ENCODE measurements at places on chromosomes 6 and 20.

- no peak for DNase-seq
Observed at GRCh38 chr6:106763361-106763760, 134.0 kb downstream of the QRSL1 start.

DNA sequence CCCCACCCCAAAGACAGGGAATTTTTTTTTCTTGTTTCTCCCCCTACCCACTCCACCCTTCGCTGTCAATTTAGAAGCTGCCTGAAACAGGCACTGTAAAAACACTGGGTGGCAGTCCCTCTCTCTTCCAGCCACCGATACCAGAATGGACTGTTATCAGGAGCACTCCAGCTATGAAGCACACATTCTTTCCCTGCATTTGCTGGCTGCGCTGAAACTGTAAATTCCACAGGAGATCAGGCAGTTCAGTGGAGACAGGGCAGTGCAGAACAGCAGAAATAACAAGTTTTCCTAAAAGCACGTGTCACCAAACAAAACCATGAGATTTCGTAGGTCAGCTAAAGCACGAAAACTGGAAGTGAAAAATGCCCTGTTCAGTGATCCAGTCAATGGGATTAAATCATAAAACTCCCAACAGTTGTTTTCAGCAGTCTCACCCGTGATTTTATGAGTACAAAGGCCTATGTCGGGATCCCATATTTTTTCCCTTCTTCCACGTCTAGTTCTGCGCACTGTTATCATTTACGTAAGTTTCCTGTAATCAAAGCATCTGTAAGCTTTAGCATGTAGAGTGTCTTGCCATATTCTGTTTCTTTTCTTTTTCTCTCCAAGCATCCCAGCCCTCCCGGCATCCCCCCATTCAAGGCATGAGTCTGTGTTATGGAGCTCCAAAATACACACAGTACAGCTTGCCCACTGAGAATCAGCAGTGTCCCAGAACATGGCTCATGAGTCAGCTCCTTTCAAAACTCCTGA lies 359.9 kb upstream of the EPHA7 start:
- DNase-seq: peak; percentile 56

DNA sequence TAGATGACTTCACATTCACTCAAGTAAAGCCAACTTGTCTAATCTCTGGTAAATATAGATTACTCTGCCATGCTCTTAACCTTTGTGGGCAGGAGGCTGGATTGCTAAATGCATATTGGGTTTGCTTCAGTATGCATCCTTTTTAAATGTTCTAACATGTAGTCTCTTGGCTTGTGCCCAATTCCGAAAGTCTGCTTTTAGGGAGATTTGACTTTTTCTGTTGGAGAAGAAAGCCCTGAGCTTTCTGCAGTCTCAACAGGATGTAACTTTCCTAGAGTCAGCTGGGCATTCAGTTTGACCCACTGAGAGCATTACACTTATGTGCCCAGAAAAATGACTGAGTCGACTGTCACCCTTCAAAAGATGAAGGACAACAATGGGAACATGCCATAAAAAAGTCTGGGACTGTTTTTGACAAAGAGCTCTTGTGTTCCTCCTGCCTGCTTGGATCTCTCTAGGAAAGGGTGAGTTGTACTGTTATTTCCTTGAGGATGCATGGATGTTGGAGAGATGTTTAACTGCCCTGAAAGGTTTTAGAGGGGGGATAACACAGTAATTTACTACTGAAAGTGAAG lies 299.4 kb downstream of the ZFAND3 start:
- DNase-seq: no peak

DNA sequence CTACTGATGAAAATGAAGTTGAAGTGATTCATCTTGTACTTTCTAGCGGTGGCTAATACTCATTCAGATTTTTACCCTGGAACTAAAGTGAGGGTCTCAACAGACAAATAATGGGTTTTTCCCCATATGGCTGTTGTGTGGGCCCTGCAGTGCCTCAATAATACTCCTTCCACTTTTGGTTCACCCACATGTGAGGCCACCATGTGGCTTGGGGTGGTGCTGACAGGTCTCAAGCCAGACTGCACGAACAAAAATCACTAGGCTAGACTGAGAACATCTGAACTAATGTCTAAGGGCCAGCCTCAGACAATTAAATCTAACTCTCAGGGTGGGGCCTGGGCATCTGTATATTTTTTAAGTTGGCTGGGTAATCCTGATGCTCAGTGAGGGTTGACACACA lies 7.9 kb upstream of the COL12A1 start:
- DNase-seq: no peak

- no peak for DNase-seq
Observed at GRCh38 chr6:90691823-90692222, 105.0 kb upstream of the MAP3K7 start.

DNA sequence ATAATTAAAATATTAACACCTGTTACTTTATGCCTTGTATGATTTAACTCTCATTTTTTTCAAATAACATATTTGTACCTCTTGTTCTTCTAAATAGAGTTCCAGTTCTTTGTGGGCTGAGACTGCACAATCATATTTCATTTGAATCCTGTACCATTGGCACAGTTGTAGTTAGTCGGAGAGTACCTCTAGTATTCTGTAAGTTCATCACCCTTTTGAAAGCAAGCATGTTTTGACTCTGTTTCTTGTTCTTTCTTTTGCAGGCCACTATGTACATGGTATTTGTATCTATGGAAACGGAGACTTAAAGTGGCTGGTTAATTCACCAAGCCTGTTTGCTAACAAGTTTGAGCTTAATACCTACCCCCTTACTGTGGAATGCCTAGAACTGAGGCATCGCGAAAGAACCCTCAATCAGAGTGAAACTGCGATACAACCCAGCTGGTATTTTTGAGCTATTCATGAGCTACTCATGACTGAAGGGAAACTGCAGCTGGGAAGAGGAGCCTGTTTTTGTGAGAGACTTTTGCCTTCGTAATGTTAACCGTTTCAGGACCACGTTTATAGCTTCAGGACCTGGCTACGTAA lies 68.2 kb downstream of the C6orf52 start:
- DNase-seq: no peak

- no peak for DNase-seq
Observed at GRCh38 chr20:6644813-6645628, 122.5 kb upstream of the BMP2 start.

DNA sequence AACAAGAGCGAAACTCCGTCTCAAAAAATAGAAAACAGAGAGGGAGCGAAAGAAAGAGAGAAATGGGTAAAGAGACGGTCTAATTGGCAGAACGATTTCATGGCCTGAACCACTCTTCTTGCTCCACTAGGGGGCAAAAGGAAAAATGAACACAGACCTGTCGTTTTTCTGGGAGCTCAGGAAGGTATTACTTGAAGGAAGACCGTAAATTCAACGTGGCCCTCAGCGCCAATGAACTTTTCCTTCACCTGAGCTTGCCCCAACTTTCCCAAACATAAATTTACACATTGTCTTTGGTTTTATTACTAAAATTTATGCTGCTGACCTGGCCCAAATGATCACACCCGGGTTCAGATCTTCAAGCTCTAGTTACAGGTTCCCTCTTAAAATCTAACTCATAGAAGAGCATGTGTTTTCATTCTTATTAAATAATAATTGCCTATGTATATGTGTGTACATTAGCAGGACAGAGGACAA lies 67.3 kb downstream of the ATP9A start:
- DNase-seq: peak; percentile 52

GRCh38 chr6:161462148-161462547 lies 188.3 kb upstream of the AGPAT4 start:
- no peak for DNase-seq

GRCh38 chr6:119446609-119447008 lies 97.0 kb upstream of the MAN1A1 start:
- DNase-seq: peak; percentile 92

GRCh38 chr6:46407776-46408530 lies 83.3 kb downstream of the RCAN2 start:
- no peak for DNase-seq

DNA sequence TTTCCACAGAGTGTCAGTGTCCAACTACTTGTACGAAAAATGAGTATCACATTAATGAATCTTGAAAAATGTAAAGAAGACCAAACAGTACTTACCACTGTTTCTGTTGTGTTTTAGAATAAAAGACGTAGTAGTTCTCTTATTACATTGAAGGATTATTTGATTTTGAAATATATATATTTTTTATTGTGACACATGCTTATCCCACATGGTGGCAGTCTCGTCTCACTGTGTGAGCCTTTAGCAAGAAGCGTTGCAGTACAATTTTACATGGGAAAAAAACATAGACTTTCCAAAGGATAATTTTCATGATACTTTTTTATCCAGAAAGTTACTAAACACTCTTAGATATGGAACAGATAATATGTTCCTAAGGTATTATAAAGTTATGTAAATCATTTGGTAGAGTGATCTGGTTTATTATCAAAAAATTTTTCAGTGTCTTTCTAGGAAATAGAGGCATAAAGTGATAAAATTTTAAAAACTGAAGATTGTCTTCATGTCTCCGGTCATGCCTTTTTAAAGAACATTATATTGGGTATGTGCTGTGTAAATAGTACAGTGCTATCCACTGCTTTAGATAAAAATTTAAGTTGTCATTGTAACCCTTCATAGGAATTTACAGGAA lies 117.5 kb upstream of the SAMD5 start:
- DNase-seq: peak; percentile 48

Measured in fibroblast of skin of scalp (primary cell).